CD4-positive, alpha-beta T cell treated with Interleukin-17A for 1 hour (primary cell): ENCODE measurements at places on chromosomes 3 and 15.
A peak's percentile ranks its signal among the peaks of the same experiment; 100 is the strongest.

DNA sequence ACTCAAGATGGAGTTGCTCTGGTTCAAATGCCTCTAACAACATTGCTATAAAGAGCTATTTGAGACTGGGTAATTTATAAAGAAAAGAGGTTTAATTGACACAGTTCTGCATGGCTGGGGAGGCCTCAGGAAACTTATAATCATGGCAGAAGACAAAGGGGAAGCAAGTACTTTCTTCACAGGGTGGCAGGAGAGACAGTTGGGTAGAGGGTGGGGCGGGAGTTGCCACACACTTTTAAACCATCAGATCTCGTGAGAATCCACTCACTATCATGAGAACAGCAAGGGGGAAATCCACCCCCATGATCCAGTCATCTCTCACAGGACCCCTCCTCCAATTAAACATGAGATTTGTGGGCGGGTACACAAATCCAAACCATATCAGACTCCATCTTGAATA, 30.7 kb downstream of the MAP2K5 start:
- DNase-seq, result no peak

GRCh38 chr15:58419803-58420524, 11.8 kb upstream of the LIPC start:
- no peak for DNase-seq

DNA sequence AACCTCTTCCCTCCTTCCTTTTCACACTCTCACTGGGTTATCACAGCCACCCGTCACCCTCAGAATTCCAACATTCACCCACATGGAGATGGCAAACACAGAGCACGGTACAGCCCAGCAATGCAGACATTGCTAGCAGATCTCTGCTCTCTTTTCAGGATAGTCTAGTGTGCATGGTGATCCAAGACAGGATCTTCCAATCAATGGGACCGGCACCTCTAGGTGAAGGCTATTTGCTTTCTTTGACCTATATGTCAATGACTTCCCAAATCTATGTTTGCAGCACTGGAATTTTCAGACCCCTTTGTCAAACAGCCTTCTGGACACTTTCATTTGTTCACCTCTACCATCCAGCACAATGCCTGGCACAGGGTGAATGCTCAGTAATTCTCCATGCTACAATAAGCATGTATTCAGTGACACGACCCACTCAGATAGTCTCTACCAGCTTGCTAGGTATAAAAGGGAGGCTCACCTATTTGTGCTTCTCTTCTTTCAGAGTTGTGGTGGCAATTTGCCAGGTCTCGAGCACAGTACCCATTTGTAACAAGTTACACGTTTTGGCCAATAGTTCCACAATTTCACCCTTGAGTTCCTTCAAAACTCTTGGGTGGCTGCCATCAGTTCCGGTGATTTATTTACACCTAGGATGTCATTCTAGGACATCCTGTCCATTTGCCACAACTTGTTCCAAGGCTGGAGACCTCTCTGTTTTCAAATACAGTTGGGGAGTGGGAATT, 279.1 kb upstream of the ICE2 start:
- no peak for DNase-seq

GRCh38 chr3:52046186-52046901, 10.0 kb downstream of the DUSP7 start:
- no peak for DNase-seq

DNA sequence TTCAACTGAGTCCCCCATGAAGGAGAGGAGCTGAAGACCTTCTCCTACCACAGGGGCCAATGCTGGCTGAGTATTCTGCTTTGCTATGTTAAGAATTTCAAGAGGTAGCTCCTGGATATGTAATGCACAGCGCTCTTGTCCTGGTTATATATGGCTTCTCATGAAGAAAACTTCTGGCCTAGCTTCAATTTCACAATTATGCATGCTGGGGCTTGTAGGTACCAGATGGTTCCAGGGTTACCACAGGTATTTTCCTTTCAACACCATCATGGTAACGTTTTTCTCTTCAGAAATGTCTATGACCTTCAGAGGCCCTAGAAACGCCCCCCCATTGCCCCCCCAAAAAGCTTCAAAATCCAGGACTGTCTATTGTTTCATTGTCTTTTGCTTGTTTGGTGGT, 311.7 kb upstream of the ICE2 start:
- no peak for DNase-seq

- no peak for DNase-seq
These were observed 54.5 kb downstream of the CHD2 start for GRCh38 chr15:92954578-92954977.

GRCh38 chr3:133425898-133426297, 26.0 kb downstream of the BFSP2 start:
- DNase-seq, result no peak

- DNase-seq, result no peak
These were observed 122.1 kb downstream of the CNTN6 start for GRCh38 chr3:1214933-1215332.

GRCh38 chr15:83153288-83153687, 45.8 kb downstream of the TM6SF1 start:
- DNase-seq, result no peak

DNA sequence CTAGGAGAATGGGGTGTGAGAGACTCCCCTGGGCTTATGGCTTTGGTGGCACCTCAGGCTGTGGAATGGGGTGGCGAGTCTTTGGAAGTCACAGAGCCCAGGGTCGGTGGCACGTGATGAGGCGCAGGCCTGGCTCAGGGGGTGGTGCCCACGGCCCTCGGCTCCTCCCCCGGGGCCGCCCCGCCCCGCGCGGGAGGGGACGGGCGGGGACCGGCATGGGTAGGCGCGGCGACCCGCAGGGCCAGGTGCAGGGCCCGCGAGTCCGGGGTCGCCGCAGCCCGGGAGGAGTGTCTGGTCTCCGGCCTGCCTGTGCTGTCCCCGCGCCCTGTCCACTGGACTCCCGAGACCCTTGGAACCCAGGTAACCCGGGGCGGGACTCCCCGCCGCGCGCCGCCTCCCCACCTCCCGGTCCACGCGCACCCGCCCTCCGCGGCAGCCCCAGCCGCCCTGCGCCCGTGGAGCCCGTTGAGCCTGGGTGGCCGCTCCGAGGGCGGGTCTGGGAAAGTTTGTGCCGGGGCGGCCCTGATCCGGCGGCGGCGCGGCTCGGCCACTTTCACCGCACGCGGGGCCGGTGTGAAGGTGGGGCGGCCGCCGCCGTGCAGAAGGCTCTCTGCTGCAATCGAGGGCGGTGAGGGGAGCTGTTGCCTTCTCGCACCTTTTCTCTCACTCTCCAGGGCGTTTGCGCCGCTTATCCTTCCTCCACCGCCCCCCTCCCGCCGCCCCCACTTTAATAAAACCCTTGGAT, at the start of gene PAQR5:
Gene PAQR5, plus strand, starts transcription at position 216 of the 745 bp plus-strand sequence. CDS start 61,169 bp downstream, outside the sequence.
- no peak for DNase-seq

- no peak for DNase-seq
These were observed 1.6 kb downstream of the MAN2A2 start for GRCh38 chr15:90904746-90905145.

DNA sequence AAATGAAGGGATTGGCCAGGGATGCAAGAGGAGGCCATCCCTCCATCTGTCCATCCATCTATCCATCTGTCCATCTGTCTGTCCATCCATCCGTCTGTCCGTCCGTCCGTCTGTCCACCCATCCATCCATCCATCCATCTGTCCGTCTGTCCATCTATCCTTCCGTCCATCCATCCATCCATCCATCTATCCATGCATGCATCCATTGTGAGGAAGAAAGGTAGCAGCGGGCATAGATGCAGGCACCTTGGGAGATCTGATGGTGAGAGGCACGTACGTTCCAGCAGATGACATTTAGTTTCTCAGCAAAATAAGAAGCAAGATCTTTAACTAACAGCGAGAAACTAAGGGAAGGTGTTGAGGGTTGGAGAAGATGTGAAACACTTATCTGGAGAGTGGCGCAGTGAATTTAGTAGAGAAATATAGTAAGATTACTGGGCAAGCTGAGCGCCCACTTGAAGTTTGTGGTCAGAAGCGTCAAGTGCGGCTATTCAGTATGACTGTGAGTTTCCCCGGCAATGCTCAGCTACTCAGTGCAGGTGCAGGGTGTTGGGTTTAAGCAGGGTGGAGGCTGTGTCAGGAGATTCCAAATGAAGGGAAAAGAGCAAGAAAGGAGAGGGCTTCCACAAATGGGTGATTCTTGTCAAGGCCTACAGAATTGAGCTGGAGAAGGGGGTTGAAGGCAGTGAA, 22.4 kb upstream of the SRP14 start:
- DNase-seq, result no peak

DNA sequence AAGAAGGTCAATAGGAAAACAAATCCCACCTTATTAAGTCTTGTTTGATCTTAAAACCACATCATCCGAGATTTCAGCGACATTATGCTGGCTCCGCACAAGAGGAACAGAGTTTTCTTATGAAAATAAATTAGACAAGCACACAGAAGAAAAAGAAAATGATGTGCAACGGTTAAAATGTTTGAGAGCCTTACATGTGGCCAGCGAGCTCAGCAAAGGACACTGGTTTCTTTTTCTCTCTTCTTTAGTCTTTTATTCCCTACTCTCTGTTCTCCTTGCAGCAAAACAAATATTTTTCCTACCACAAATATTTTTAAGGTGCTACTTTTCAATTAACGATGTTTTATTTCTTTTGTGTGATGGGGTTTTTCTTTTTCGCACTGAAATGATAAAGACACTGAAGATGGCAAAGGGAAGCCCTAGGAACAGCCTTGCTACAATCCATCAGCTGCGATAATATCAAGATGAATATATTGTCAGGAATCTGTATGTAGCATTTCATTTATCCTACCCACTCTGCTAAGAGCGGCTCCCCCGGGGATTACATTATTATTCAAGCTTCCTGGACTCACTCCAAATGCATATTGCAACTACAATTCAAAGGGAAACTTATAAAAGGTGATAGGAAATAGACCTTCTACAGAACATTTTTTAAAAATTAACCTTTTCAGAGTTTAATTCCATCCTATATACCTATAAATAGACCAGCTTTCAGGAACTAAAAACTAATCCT, 72.9 kb downstream of the ANXA2 start:
- no peak for DNase-seq

DNA sequence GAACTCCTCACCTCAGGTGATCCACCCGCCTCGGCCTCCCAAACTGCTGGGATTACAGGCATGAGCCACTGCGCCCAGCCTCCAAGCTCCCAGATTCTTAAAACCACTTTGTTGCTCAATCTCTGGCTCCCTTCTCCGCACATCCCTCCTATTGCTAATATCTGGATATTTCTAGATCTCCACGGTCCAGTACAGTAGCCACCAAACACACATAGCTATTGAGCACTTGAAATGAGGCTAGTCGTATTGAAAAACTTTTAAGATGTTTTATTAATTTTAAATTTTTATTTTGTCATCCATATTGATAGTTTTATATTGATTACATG, 44.3 kb downstream of the SLC28A1 start:
- DNase-seq, result no peak

GRCh38 chr3:177145954-177146353, 51.3 kb downstream of the TBL1XR1 start:
- DNase-seq, result peak; percentile 28

DNA sequence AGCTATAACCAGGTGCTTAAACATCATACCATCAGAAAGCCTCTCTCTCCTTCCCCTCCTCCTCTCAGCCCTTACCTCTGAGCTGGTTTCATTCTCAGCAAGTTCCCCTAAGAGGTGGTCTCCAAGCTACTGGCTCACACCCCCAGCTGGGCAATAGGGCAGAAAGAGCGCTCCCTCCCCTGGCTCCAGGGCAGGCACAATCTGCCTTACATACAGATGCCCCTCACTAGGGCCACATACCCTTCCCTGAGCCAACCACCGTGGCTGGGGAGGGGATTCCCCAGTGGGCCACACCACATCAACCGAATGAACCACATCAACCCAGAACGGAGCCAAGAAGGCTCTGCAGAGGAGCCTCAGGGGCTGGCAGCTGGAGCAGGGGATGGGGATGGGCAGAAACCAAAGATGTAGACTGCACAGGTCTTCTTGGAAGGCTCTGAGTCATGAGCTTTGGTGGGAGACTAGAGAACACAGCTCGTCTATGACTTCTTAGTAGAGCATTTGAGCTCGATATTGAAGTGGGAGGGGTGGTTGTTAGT, 4.6 kb upstream of the FBLN2 start:
- peak; percentile 51 for DNase-seq

- no peak for DNase-seq
These were observed 52.5 kb upstream of the ATP2C1 start for GRCh38 chr3:130841357-130841756.

DNA sequence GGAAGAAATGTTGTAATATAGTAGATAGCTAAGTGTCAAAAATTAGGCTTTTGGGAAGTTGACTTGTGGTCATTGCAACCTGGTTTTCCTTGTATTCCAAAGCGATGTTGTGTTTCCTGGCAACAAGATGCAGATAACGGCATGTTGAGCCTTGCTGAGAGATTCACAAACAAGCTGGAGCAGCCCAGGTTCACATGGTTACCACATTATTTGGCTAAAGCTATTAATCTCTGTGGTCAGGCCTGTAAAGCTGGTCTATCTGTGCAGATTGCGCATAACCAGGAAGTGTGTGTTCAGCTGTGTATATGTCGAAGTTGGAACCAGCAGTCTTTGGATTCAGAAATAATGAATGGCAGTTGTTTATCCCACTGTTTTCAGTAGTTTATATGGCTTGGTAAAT, 6.6 kb downstream of the TIPARP start:
- peak; percentile 48 for DNase-seq

DNA sequence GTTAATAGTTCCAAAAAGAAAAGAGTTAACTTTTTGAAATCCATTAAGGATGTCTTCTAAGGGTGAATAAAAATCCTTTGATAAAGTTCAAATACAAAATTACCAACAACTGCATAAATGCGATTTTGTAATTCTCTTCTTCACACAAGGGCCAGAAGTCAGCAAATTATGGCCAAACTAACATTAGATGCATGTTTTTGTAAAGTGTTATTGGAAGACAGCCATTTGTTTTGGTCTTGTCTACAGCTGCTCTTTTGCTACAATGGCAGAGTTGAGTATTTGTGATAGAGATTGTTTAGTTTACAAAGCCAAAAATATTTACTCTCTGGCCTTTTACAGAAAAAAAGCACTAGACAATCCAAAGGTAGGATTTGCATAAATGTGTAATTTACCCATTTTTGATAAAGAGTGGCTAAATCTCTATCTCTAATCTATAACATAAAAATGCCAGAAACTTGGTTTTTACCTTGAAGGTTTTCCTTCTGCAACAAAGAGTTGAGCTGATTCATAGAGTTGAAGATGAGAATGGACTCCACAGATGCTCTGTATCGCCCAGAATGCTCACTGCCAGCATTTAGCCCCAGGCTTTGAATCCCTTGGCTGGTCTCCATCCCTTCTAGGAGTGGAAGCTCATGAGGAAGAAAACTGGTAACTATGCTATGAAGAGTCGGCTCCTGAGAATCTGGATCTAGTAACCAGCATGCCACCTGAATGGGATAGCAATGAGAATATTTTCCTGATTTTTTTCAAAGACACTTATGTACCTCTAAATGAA, 64.5 kb downstream of the POLQ start:
- no peak for DNase-seq

- peak; percentile 11 for DNase-seq
These were observed 13.6 kb upstream of the COMMD2 start for GRCh38 chr3:149765762-149766334.

GRCh38 chr3:14592390-14592789, 52.2 kb upstream of the GRIP2 start:
- DNase-seq, result no peak
